ENCODE measurements at places on chromosomes 7 and 10.

GRCh38 chr10:110398419-110399105 lies 93.8 kb upstream of the SMNDC1 start:
- no peak for DNase-seq

DNA sequence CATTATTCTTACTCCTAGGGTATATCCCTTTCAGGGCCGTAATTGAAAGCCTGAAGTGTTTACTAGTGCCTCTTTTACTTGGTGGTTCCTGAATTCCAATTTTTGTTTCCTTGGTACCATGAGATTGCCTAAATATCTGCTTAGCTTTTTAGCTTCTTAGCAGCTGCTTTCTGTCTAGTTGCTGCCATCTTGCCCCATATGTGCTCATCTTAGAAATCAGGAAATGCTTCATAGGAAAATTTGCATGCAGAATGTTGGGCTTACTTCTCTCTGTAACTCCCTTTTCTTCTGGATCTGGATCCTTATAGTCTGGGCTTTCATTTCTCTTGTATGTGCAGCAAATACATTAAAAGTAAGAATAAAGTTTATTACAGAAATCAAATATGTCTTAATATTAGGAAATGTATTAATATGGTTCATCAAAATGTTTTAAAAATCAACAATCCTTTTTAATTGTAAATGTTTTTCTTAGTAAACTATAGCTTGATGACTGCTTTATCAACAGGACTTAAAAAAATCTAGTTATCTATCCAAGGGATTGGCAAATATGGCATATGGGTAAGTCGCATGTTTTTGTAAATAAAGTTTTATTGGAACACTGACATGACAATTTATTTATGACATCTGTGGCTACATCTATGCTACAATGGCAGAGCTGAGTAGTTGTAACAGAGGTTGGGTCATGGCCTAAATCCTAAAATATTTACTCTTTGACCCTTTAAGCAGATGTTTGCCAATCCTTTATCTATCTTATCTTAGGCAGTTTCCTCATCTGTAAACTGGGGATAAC lies 73.5 kb upstream of the CDK6 start:
- no peak for DNase-seq

DNA sequence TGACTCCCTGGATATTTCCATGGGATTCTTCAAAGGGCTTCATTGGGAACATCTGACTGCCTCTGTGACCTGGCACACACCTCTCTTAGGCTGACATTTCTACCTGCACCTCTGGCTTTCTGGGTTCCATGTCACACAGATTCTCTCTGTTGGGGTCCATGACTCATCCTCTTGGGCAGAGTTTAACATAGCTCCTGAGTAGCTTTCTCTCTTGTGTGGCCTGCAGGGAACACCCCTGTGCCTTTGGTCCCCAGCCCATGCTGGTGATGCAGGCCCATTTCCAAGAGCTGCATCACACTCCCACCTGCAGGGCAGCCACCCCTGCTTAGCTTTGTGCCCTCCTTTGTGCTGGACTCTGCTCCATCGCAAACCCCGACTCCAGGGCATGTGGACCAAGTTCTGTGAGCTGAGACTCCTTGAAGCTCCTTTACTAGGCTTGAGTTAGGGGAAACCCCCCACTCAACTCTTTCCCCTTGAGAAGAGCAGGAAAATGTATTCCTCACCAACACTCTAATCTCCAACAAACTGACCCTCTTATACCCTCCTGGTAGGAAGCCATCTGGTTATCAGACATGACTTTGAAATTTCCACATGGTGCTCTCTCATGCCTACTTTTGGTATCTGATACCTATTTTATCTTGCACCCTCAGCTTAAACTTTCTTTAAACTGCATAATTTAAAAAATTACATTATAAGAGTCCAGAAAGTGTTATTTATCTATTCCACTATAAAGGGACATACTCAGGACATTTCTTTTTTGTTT lies 93.3 kb downstream of the ZNF777 start:
- DNase-seq, result no peak

GRCh38 chr7:25775999-25776743 lies 375.8 kb upstream of the NFE2L3 start:
- DNase-seq, result no peak

DNA sequence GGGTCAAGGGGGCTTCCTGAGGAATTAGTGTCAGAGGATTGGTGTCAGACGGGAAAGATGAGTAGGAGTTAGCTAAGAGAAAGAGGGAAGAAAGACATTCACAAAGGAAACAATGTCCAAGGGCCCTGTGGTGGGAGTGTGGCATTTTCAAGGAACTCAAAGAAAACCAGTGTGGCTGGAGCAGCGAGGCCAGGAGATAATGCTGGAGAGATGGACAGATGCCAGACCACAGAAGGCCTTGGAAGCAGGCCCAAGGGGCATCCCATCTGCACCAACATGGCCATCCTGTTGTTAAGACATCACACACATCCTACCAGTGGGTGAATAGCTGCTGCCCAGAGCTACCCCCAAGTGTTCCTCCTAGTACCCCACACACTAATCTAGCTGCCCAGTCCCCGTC lies 36.1 kb upstream of the CUL1 start:
- no peak for DNase-seq

DNA sequence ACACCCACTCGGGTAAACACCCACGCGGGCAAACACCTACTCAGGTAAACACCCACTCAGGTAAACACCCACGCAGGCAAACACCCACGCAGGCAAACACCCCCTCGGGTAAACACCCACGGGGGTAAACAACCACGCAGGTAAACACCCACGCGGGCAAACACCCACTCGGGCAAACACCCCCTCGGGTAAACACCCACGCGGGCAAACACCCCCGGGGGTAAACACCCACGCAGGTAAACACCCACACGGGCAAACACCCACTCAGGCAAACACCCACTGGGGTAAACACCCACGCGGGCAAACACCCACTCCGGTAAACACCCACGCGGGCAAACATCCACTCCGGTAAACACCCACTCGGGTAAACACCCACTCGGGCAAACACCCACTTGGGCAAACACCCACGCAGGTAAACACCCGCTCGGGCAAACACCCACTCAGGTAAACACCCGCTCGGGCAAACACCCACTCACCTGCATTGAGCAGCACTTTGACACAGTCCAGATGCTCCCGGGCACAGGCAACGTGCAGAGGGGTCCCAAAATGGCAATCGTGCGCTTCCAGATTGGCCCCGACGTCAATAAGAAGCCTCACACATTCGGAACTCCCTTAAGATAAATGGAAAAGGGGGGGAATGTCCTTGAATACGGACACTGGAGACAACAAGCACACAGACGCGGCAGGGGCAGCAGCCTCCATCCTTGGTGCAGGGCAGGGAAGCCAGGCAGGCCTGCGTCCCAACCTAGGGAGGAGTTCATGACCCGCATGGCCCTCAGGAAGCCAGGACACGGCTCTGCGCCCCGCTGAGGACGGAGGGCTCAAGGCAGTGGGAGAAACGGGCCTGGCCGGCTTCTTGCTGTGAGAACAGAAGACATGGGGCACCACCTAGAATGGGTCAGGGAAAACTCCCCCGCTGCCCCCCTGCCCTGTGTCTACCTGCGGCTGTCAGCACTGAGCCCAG lies 17.6 kb downstream of the ASB13 start:
- DNase-seq, result no peak

GRCh38 chr7:139094030-139094429 lies 15.5 kb downstream of the ZC3HAV1 start:
- no peak for DNase-seq

DNA sequence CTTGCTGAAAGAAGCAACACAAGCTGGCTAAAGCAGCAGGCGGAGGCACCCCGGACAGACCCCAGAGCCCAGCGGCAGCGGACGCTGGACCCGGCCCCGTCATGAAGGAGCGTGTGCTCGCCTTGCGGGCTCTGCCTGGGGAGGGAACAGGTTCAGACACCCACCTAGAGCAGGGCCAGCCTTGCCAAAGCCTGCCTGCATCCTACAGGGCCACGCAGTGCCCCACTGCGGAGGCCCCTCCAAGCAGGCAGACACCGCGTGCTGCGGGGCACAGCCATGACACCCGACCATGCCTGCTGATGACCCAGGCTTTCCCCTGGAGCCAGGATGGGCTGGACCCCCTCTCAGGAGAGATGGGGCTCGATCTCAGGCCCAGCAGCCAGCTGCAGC lies 91.7 kb downstream of the MAD1L1 start:
- no peak for DNase-seq

DNA sequence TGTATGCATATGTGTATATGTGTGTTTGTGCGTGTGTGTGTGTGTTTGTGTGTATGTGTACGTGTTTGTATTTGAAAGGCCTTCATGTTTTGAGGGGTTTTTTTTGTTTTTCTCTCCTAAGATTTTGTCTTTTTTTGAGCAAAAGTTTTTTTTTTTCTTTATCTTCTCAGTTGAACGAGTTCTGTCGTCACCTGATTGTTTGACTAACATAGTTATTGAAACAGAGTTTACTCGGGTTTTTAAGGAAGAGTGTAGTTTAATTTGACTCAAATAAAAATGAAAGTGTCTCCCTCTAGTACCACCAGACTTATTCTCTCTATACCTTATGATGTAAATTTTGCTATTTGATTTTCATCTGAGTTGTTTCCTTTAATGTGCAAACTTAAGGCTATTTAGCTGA lies 73.5 kb downstream of the ST8SIA6 start:
- DNase-seq, result no peak

DNA sequence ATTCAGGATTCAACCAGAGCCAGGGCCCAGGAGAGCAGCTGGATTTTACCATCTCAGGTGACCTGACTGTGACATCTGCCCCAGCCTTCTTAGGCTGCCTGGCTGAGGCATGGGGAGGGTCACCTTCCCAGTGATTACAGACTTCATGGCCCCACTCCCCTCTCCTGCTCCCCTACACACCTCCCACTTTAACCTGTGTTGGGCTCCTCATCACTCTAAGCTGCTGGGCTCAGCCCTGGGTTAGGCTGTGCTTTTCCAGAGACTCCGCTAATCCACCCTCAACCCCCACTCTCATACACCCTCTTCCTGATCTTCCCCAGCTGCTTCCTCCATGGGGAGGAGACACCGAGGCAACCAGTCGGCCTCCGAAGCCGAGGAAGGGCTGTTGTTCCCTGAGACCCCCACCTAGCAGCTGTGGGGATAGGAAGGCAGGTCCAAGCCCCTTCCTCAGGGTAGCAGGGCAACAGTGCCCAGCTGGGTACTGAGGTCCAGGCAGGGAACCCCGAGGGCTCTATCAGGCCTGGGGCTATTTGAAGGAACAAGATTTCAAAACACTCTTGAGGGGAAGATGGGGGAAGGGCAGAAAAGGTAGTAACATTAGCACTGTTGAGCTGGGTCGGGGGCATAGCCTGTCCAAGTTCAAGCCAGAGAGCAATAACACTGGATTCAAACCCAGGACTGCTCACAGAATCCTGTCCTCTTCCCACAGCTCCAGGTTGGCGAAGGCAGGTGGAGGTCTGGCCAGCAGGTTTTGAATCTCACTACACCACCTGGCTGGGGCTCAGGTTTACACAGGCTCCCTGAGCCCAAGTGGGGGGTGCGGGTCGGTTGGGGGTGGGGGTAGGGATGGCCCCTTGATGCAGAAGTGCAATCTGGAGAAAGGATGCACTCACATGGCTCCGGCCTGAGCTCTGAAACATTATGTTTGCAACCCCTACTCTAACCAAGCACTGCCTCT lies 1.8 kb downstream of the IMPDH1 start:
- no peak for DNase-seq

DNA sequence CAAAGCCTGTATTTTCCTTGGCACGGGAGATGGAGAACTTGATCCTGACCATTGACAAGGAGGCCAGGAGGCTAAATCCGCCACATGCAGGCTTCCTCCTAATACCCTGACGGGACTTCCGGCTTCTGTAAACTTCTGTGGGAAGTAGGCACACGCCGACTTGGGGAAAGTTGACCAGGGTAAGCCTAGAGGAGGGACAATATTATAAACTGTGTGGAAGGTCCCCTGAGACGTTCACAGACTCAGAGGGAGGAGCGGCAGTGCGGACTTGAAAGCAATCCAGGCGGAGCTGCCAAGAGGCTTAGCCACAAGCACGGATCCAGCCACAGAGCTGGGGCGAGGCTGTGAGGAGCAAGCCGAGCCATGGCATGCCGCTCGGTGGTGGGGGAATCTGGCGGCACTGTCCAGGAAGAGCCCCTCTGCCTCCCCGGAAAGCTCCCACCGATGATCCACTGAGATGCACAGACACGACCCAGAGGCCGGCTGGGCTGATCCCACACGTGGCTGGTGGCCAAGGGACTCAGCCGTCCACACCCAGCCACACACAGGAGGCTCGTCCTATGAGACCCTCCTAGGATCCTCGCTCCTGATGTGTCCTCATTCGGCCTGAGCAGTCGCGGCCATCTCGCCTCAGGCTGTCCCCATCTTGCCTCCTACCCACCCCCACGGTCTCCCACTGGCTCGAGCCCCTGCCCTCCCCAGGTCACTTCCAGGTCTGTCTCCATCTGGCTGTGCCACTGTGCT lies 40.0 kb upstream of the INSIG1 start:
- DNase-seq, result no peak

GRCh38 chr10:84117686-84118394 lies 21.5 kb upstream of the GHITM start:
- DNase-seq, result no peak

- DNase-seq, result no peak
Observed at GRCh38 chr10:6115411-6115810, 26.6 kb downstream of the RBM17 start.

DNA sequence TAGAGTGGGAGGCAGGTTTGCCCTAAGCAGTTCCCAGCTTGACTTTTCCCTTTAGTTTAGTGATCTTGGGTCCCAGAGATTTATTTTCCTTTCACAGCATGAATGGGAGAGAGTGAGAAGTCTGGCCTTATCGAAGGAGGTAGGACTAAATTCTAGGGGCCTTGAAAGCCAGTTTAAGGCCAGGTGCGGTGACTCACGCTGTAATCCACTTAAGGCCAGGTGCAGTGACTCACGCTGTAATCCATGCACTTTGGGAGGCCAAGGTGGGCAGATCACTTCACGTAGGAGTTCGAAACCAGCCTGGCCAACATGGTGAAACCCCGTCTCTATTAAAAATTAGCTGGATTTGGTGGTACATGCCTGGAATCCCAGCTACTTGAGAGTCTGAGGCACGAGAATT lies 392.2 kb downstream of the ACTR3B start:
- no peak for DNase-seq

GRCh38 chr7:26959290-26959689 lies 94.9 kb upstream of the SKAP2 start:
- DNase-seq, result no peak

GRCh38 chr7:158934628-158935027 lies 78.3 kb downstream of the DYNC2I1 start:
- no peak for DNase-seq

GRCh38 chr10:91629715-91630549 lies 2.9 kb downstream of the PPP1R3C start:
- DNase-seq, result no peak

DNA sequence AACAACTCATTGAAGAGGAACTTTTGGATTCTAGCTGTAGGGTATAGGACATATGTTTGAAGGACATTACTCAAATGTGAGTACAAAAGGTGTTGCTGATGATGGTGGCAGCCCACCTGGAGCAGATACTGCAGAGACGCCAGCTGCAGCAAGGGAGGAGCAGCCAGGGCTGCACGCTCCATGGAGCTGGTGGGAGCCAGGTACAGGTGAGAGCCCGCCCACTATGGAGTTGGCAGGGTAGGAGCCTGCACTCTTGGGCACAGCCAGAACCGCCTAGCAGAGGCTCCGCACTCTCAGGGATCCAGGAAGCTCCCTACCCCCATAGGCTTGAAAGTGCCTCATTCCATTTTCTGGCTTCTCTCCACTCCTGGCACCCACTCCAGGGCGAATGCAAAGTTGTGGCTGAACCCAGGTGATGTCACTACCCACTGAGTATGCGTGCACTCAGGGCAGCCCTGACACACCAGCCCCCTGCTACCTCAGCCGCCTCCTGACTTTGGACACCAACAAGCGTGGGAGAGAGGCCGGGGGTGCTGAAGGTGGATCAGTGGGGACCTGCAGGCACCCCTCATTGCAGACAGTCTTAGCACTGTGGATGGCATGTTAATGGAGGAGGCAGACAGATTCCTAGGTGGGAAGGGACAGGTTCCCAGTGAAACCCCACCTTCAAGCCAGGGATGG lies 761.1 kb downstream of the IPMK start:
- no peak for DNase-seq
